ENCODE measurements at places on chromosomes 11 and 22.

- DNase-seq = no peak
Measured at GRCh38 chr11:76266286-76267100, 60.2 kb upstream of the WNT11 start.

- no peak for DNase-seq
Measured at GRCh38 chr11:94472916-94473799, 20.5 kb downstream of the MRE11 start.

- no peak for DNase-seq
Measured at GRCh38 chr22:49101873-49102272, 725.8 kb downstream of the BRD1 start.

DNA sequence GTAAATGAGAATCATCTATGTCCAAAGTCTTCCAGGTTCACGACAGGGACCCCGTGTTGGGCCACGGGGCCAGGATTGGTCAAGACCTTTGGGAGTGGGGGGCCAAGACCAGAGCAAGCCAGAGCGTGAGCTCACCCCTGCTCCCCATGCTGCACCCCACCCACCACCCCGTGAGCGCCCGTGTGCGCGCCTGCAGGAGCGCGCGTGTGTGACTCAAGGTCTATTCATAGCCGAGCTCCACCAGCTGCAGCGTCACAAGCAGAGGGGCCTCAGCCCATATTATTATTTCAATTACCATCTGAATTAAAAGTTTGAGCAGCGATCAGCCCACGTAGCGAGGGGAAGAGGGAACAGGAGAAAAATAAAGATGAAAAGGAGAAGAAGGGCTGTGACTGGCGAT, 5.2 kb downstream of the KCNJ4 start:
- DNase-seq = no peak

DNA sequence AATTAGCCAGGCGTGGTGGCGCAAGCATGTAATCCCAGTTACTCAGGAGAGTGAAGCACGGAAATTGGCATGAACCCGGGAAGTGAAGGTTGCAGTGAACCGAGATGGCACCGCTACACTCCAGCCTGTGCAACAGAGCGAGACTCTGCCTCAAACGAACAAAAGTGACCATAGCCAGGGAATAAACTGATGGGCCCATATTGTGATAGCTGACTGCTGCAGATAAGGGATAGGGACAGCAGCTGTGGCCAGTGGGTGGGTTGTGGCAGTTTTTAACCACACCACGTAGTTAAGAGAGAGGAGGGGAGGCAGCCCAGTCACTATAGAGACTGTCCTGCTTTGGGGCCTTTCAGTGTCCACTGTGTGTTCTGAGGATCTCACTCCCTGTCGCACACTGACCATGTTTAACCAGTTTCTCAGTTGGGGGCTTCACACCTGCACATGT, 58.9 kb downstream of the PISD start:
- DNase-seq = no peak

Measured in left hindlimb (tissue), 1 donor.